Stimulated activated CD4-positive, alpha-beta T cell treated with anti-CD3 and anti-CD28 coated beads, Interleukin-1b, Interleukin-23, amount 100 ng/mL, for 1 hour (primary cell): ENCODE measurements at places on chromosomes 4 and X.

- no peak for DNase-seq
These were observed 327.1 kb downstream of the STIM2 start for GRCh38 chr4:27187786-27188185.

GRCh38 chr4:151715881-151716280 lies 44.9 kb downstream of the GATB start:
- DNase-seq, result no peak

- no peak for DNase-seq
These were observed 56.9 kb upstream of the INTU start for GRCh38 chr4:127575888-127576287.

DNA sequence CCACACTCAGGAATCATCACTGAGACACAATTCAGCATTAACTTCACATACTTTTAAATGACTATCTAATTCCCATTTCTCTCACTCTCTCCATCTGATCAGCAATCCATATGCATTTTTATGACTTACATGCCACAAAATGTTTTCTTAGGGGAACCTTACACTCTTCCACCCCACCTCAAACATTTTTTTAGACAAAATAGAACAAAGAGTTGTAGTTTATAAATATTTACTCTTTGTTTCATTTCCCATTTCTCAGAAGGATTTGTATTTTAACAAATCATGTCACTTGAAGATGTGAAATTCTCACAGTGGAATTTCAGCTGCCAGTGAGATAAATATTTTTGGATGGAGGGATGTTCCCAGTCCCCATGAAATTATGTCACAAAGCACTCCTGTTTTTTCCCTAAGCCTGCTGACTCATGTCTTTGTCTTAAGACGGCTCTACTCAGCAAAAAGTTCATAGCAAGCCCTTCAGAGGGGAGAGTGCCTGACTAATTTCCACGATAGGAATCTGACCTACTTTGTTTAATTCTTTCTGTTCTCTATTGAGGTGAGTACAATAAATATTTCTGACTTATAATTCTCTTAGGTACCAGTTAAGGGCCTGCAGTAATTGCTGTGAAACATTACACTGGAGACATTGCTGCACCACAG lies 257.7 kb downstream of the THOC2 start:
- no peak for DNase-seq

GRCh38 chrX:110204986-110205385 lies 112.9 kb downstream of the AMMECR1 start:
- no peak for DNase-seq

GRCh38 chr4:183141997-183142396 lies 42.9 kb downstream of the WWC2 start:
- no peak for DNase-seq

DNA sequence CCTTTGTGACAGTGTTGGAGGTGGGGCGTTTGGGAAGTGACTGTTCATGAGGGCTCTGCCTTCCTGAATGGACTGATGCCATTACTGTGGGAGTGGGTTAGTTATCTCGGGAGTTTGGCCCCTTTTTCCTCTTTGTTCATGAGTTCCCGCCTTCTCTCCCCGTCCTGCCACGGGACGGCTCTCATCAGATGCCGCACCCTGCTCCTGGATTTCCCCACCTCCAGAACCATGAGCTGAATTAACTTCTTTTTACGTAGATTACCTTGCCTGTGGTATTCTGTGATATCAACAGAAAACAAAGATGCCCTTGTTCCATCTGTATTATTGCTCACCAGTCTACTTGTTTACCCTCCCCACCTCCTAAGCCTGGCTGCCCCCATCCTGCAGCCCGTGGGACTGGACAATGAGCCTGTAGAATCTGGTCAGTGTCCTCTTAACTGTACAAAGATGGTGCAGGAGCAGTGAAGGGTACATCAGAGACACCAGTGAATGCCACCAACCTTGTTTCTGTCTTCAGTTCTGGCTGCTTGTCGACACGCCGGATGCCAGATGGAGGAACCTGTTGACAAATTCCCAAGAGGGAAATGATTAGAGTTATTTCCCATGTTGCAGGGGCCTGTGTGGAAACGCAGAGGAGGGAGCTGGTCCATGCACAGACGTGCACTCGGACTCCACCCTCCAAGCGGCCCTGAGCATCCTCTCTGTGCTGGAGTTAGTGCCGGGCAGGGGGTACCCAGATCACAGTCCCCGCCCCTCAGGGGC lies 104.7 kb downstream of the ABLIM2 start:
- no peak for DNase-seq

- DNase-seq, result no peak
These were observed 8.0 kb downstream of the TBC1D14 start for GRCh38 chr4:6917461-6918271.

DNA sequence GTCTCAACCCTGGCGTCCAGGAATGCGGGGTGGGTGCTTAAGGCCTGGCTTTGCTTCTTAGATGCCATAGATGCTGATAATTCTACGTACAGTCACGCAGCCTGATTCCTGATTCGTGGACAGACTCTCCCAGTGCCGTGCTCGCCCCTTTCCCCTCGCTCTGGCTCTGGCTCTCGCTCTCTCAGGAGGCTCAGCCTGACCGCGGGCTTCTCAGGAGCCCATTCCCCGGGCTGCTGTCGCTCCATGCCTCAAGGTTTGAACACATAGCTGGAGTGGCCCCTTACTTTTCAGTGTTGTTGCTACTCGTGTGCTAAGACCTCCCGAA lies 59.2 kb upstream of the ZC4H2 start:
- no peak for DNase-seq
